ENCODE measurements at places on chromosomes 2 and 18.

DNA sequence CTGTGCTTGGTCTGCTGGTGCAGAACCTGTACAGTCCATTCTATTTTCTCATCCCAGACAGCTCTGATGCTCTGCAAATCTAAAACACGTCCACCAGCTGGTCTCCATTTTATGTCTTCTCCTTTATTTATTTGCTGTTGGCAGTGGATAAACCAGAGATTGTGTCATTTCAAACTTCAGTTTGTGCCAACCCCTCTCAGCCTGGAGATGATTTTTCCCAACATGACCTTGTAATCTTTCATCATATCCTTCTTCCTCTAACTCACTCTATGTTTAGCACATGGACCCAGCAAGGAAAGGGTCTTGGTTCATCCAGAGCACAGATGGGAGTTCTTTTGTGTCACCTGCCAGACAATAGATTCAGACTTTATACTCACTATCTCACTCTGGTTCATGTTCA, 273.2 kb downstream of the MTX2 start:
- no peak for DNase-seq

- DNase-seq = no peak
Measured at GRCh38 chr2:124267794-124268193, 242.7 kb downstream of the CNTNAP5 start.

DNA sequence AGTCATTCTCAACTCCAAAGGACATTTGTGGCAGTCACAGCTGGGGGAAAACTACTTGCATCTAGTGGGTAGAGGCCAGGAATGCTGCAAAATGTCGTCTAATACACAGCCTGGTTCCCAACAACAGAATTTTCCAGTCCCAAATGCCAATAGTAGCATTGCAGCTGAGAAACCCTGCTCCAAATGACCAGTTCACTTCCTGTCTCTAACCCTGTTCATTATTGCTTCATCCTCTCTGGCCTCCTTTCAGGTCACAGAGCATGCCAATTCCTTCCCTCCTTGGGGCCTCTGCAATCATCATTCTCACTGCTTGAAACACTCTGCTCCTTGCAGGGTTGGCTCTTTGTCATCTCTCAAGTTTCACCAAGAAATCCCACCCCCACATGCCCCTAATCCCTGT, 139.1 kb downstream of the IRS1 start:
- DNase-seq = no peak

DNA sequence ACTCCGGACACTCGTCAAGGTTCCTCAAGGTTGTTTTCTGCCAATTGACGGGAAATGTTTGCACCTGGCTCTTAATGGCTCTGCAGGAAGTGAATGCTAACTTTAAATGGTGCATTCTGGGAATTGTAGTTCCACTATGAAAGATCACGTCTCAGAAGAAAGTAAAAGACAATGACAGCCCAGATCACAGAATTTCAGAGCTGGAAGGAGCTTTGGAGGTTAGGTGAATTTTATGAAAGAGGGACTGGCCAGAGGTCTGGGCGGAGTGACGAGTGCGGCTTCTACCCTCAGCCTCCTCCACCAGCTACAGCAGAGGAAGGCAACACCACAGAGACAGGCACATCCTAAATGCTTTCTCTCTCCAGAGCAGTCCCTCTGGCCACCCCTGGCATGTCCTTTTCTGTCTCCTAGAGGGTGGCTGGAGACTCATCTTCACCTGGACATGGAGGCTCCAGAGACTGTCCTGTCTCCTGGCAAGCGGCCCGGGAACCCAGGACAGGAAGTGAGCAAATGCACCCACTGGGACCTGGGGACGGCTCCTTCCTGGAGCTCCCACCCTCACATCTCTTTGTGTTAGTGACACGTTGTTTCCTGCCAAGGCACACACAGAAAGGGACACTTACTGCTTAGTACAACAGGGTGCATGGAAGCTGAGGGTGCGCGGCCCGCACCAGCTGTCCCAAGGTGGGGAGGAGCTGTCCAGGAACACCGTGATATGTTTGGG, 19.4 kb downstream of the THAP4 start:
- no peak for DNase-seq

GRCh38 chr18:44036501-44036900, 644.2 kb upstream of the SETBP1 start:
- DNase-seq = no peak

DNA sequence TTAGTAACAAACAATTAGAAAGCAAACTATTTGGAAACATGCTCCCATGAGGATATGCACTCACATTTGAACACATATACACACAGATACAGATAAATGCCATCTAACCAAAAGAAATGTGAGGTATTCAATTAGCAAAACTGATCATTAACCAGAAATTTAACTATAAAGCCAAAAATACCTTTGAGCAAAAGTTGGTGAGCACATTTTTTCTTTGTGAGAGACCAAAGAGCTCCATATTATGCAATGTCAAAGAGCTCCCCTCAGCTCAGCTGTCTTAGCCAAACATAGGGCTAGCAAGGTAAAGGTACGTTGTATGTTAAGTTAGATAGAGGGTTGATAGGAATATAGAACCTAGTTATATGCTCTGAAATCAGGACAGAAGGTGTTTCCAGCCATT, 43.8 kb downstream of the CYBRD1 start:
- DNase-seq = no peak

GRCh38 chr18:23399067-23399466, 54.0 kb upstream of the RIOK3 start:
- DNase-seq = no peak

DNA sequence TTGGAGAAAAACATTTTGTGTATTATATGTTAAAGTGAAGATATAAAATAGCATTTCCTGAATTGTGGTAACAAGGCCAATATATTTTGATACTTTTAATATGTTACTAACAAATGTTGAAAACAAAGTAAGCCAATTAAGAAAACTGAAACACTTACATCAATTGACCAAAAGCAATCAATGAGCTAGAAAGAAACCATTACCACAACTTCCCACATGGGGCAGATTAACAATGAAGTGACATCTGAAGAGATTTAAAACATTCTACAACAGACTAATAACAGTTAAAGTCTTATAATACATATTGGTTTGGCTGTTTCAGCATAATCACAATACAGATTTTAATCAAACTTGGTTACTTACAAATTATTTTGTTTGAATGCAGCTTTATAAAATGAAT, 282.4 kb upstream of the NETO1 start:
- DNase-seq = no peak

DNA sequence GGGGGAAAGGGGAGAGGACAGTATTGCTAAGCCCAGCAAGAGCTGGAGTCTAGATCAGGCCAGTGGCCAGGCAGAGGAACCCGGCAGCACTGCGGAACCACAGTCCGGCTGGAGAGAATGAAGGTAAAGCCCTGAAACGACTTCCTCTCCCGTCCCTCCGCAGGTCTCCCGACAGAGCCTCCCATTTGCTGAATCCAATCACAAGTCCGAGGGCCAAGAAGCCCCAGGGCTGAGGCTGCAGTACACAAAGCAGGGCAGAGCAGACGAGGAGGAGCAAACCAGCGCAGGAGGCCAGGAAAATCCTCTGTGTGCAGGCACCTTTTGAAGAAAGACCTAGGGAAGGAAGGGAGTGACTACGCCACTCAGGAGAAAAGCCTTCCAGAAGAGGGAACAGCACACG, 104.4 kb downstream of the OSBPL1A start:
- no peak for DNase-seq

GRCh38 chr2:79721966-79722365, 209.1 kb downstream of the CTNNA2 start:
- DNase-seq = no peak

DNA sequence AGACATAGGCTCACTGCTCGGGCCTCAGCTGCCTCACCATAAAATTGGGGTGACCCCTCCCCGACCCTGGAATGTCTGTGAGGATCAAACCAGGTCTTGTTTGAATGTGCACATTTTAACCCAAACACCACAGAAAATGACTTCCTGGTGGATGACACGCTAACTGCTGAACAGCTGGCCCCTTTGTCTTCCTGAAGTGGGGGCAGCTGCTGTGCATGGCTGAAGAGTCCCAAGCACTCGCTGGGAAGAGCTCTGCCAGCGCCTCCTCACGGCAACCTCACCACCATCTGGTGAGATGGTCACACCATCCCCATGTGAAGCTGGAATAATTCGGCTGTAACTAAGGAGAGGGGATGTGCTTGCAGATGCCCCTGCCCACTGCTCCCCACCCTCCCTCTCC, 34.0 kb downstream of the AQP12A start:
- DNase-seq = no peak

DNA sequence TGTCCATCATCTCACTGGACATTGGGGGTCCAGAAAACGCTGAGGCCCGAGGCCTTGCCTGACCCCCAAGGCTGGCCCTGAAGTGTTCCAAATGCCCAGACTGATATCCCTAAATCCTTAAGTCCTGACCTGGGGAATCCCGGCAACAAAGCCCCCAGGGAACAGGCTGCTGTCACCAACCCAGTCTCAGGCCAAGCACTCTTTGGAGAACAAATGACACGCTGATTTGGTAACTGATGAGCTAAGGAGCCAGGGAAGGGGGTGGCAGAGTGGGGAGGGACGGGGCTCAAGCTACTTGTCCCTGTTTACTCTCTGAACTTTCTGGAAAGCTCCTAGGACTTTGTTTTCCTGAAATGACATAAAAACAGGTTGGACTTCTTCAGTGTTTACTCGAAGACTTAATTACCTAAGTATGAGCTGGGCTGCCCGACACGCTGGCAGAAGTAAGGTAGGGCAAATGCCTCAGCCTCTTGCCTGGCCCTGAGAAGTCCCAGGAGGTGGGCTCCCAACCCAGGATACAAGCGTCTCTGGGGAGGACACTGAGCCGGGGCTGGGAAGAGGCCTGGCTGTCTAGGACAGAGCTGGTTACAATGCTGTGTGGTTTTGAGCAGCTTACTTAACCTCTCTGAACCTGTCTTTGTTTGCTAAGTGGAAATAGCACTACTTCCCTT, 105.5 kb upstream of the GLI2 start:
- DNase-seq = no peak

DNA sequence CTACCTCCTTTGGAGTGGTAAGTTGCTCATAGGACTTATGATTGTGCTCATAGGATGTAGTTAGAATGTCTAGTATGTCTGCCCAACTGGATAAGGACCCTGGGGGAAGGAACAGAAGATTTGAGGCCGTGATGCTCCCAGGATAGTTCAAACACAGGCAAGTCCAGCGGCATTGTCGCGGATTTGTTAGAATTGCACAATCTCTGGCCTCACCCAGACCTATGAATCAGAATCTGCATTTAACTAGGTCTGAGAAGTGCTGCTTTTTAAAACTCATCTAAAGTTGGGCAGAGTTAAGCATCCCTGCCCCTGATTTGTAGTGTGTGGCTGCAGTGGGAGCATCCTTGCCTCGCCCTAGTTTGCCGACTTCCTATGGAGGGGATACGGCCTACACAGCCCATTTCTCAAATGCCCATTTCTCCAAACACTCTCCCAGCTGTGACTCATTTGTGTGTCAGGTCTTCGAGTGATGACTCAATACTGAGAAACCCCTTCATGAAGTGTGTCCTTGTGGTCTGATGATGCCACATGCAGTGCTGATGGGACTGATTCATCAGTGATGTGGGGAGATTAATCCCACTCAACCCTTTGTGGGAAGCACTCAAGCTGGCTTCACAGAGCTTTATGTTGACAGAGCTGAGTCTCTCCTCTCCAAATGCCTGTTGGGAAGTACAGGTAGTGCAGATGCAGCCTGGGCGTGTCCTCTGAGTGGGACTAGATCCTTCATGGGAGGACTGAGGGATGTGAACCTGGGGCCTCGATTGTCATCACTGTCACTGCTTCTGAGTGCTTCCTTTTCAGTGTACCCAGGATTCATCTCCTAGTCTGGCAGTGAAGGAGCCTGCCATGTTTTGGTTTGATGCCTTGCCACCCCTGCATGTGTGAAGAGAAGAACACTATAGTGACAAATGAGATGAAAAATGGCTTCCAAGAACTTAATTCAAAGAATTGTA, 18.7 kb downstream of the SMIM21 start:
- no peak for DNase-seq

DNA sequence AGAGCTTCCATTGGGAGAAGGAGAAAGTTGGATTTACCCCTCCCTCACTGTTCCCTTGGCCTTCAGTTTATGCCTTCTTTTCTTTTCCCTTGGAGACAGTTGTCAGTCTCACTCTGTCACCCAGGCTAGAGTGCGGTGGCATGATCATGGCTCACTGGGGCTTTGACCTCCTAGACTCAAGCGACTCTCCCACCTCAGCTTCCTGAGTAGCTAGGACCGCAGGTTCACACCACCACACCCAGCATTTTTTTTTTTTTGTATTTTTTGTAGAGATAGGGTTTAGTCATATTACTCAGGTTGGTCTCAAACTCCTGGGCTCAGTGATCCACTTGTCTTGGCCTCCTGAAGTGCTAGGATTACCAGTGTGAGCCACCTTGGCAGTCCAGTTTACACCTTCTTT, 49.9 kb downstream of the SLC9A4 start:
- no peak for DNase-seq

- no peak for DNase-seq
Measured at GRCh38 chr2:219499058-219499307, 292 bp downstream of the GMPPA start.

GRCh38 chr2:70084973-70085710, 2.1 kb upstream of the PCBP1 start:
- DNase-seq = peak; percentile 74

DNA sequence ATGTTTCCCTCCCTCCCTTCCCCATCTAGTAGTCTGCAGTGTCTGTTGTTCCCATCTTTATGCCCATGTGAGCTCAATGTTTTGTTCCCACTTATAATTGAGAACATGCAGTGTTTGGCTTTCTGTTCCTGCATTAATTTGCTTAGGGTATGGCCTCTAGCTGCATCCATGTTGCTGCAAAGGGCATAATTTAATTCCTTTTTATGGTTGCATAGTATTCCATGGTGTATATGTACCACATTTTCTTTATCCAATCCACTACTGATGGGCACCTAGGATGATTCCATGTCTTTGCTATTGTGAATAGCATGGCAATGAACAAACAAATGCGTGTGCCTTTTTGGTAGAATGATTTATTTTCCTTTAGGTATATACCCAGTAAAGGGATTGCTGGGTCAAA, 60.6 kb upstream of the CYP26B1 start:
- no peak for DNase-seq

DNA sequence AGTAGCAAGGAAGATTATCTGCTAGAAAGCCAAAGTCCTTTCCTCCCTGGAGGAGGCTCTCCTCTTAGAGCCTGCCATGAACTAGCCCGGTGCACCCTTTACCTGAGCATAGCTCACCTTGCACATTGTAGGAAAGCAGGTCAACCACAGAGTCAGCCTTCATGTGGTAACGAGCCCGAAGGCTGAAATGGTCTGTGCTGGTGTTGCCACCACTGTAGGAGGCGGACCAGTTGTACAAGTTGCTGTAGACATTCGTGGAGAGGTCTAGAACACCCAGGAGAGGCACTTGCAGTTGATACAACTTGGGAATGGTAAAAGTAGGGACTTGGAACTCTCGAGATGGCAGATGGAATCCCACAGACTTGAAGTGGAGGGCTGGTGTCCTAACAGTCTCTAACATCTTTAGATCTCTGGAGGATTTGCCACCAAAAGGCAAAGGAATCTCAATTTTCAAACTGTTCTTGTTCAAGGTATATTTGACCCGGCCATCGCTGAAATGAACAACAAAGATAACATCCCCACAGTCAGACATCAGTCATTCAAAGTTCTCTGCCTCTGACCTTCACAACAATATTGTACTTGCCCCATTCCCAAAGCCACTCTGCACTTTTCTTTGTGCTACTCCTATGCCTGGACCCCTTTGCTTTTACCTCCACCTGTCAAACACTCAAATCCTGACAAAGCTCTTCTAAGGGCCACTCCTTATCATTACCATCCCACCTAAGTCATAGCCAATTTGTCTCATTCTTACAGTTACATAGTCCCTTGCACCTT, 30.6 kb downstream of the APOB start:
- no peak for DNase-seq

- no peak for DNase-seq
Measured at GRCh38 chr2:60053791-60054190, 499.7 kb downstream of the BCL11A start.

GRCh38 chr18:22544626-22545025, 126.9 kb upstream of the CTAGE1 start:
- no peak for DNase-seq
